Keratinocyte (primary cell): ENCODE measurements at places on chromosomes 6 and 20. TPM values are rescaled to one million over a fixed set of nuclear protein-coding genes. Genes with fewer than 3 reads are reported as not detected.

DNA sequence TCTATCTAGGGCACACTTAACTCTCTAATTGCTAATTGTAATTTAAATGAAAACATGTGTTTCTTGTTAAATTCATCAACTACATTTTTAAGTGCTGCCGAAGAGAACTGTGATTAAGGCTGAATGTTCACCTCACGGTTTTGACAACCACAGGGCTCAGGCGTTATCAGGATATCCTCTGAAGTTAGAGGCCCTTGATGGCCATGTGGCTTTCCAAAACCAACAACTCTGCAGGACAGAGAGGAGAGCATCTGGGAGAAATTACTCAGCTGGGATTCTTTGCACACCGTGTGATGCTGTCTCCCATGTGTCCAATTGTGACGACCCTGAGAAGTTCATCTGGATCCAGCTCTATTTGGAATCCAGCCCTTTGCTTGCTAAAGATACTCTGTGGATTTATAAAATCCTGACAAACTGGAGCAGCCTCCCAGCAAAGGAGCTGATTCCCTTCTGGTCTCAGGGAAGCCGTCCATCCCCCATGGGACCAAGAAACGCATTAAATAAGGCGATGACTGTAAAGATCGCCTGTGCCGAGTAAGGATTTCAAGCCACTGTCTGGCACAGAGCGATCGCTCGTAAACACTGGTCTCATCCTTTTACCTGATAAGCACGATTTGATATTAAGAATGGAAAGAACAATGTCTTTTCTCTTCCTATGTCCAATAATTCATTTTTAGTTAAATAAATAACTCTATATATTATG lies 401.1 kb downstream of the CD83 start:
- no peaks in the 10 kb centered on the region for H3K27me3 ChIP-seq
- no peak overlapping the region for H3K4me3 ChIP-seq
- peaks cover 25% of the 10 kb centered on the region for H3K4me1 ChIP-seq
- no peak overlapping the region for H3K27ac ChIP-seq
- no peaks in the 10 kb centered on the region for H3K36me3 ChIP-seq

DNA sequence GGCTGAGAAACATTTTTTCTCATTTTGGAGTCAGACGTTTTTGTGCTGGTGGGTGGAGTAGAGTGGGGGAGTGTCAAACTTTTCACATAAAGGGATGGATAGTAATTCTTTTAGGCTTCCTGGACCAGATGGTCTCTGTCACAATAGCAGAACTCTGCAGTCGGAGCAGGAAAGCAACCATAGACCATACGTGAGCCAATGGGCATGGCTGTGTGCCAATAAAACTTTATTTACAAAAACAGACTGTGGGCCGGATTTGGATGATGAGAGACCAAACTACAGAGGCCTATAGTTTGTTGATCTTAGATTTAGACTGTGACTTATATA lies 70.8 kb upstream of the SLC22A23 start:
- no peak for DNase-seq
- no peaks in the 10 kb centered on the region for H3K27me3 ChIP-seq
- no peak overlapping the region for H3K27ac ChIP-seq
- no peaks in the 10 kb centered on the region for H3K36me3 ChIP-seq
- H3K4me3 ChIP-seq: no peak overlapping the region

DNA sequence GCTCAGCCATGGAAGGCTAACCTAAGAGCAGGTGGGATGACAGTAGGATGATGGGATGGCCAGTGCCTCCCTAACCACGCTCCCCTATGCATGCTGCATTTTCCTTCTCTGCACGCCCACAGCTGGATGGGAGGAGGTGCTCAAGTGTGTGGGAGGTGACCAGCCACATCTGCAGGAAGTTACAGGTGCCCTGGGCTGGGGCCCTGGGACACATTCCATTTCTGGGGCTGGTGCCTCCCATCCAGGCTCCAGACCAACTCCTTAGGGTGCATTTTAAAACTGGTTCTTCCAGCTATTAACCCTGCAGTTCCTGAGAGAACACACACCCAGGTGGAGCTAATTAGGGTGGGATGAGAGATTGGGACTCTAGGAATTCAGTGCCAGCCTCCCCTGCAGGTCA lies 135.3 kb upstream of the ARMC2 start:
- no peak overlapping the region for H3K27ac ChIP-seq
- no peak overlapping the region for H3K4me3 ChIP-seq
- no peaks in the 10 kb centered on the region for H3K36me3 ChIP-seq
- H3K4me1 ChIP-seq: peaks cover 2% of the 10 kb centered on the region
- no peaks in the 10 kb centered on the region for H3K27me3 ChIP-seq
- no peak for DNase-seq

DNA sequence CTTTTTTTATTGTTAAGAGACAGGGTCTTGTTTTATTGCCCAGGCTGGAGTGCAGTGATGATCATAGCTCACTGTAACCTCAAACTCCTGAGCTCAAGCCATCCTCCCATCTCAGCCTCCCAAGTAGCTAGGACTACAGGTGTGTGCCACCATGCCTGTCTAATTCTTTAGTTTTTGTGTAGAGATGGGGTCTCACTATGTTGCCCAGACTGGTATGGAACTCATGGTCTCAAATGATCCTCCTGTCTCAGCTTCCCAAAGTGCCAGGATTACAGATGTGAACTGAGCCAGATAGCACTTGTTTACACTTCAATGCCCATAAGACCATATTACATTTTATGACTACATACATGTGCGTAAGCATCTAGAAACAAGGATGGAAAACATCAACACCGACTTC lies 18.1 kb downstream of the EIF2S2 start:
- H3K27ac ChIP-seq: no peak overlapping the region
- no peak overlapping the region for H3K4me3 ChIP-seq
- DNase-seq: no peak
- H3K4me1 ChIP-seq: no peaks in the 10 kb centered on the region
- H3K36me3 ChIP-seq: peaks cover 39% of the 10 kb centered on the region
- no peaks in the 10 kb centered on the region for H3K27me3 ChIP-seq

GRCh38 chr20:60060006-60060557 lies 101.9 kb downstream of the CDH26 start:
- DNase-seq: no peak
- no peak overlapping the region for H3K27ac ChIP-seq
- H3K4me1 ChIP-seq: peaks cover 43% of the 10 kb centered on the region
- no peaks in the 10 kb centered on the region for H3K27me3 ChIP-seq

GRCh38 chr6:33771146-33772081 lies 17.5 kb downstream of the LEMD2 start:
- H3K27ac ChIP-seq: no peak overlapping the region
- H3K4me1 ChIP-seq: peaks cover 30% of the 10 kb centered on the region
- H3K36me3 ChIP-seq: peaks cover 19% of the 10 kb centered on the region
- H3K27me3 ChIP-seq: peaks cover 10% of the 10 kb centered on the region

- no peak overlapping the region for H3K27ac ChIP-seq
- DNase-seq: no peak
- no peaks in the 10 kb centered on the region for H3K27me3 ChIP-seq
- H3K4me3 ChIP-seq: no peak overlapping the region
- no peaks in the 10 kb centered on the region for H3K4me1 ChIP-seq
- H3K36me3 ChIP-seq: no peaks in the 10 kb centered on the region
Measured at GRCh38 chr6:91299544-91300491, 712.9 kb upstream of the MAP3K7 start.

- H3K27me3 ChIP-seq: no peaks in the 10 kb centered on the region
- H3K36me3 ChIP-seq: no peaks in the 10 kb centered on the region
- DNase-seq: no peak
- H3K4me1 ChIP-seq: peaks cover 36% of the 10 kb centered on the region
Measured at GRCh38 chr6:128204616-128205015, 303.8 kb upstream of the THEMIS start.

DNA sequence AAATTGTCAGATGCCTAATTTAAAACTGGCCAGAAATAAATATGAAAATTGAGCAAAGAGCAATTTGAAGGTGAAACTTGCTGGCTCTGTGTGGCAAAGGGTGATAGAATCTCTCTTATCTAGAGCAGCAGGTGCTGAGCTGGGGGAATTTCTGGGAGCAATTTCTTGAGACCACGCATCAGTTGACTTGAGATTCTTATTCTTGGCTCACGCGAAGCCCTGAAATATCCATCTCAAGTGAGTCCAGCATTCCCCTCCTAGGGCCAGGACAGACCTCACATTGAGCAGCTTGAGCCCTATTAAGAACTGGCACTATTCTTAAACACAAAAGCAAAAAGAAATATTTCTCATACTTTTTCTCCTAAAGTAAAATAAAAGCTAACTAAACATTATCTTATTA lies 66.3 kb downstream of the MAP7 start:
- peaks cover 2% of the 10 kb centered on the region for H3K4me1 ChIP-seq
- no peaks in the 10 kb centered on the region for H3K36me3 ChIP-seq
- H3K27me3 ChIP-seq: no peaks in the 10 kb centered on the region
- no peak overlapping the region for H3K27ac ChIP-seq

DNA sequence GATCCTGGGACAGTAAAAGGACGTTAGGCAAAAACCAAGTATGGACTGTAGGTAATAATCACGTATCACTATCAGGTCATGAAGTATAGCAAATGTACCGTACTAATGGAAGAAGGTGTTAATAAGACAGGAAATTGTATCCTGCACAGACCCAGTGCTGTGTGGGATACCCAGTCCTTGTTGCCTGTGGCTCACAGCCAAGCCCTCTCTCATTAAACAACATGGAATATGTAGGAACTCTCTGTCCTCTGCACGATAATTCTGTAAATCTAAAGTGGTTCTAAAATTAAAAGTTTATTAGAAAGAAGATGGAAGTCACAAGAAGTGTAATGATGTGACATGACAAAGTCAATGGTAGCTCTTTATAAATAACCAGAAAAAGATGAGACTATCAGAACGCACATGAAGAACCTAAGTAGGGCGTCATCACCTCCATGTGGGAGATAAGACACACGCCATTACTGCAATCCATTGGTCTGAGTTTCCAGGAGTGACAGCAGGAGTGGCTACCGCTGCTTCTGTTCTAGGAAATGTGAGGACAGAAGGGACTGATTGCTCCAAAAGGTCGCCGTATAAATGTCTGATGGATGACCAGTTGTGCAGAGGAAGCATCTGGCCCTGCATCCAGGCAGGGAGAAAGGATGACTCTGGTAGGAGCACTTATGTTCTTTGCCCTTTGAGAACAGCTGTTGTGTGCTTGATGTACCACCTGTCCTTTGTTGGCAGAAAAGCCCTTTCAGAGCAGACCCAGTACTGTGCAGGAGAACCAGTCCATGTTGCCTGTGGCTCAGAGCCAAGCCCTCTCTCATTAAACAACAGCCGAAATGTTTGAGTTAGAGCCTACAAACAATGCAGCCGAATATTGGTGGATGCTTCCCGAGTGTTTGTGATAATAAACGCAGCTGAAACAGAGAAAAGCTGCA lies 125.6 kb downstream of the FIG4 start:
- DNase-seq: no peak
- no peaks in the 10 kb centered on the region for H3K27me3 ChIP-seq
- H3K27ac ChIP-seq: no peak overlapping the region
- H3K4me3 ChIP-seq: no peak overlapping the region

DNA sequence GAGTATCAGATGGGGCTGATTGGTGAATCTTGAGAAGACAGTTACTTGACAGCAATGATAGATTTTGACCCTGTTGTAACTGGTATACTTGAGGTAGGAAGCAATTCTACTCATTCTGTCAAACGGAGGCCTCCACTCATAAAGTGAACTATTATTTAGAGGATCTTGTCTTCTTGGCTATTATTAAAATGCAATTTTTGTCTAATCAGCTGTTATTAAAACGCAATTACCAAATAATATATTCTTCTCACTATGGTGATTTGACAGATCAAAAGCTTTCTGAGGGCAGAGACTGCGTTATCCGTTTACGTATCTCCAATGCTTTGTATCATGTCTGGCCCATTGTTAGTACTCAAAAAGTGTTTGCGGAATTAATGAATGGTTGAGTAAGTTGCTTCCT lies 120.7 kb downstream of the MACROD2 start:
- no peaks in the 10 kb centered on the region for H3K4me1 ChIP-seq
- no peak overlapping the region for H3K27ac ChIP-seq
- no peak overlapping the region for H3K4me3 ChIP-seq
- no peaks in the 10 kb centered on the region for H3K27me3 ChIP-seq
- DNase-seq: no peak

- H3K36me3 ChIP-seq: no peaks in the 10 kb centered on the region
- no peak for DNase-seq
- H3K4me3 ChIP-seq: no peak overlapping the region
- H3K27me3 ChIP-seq: peaks cover 15% of the 10 kb centered on the region
- H3K27ac ChIP-seq: no peak overlapping the region
Measured at GRCh38 chr20:57767441-57767840, 57.6 kb upstream of the PMEPA1 start.

DNA sequence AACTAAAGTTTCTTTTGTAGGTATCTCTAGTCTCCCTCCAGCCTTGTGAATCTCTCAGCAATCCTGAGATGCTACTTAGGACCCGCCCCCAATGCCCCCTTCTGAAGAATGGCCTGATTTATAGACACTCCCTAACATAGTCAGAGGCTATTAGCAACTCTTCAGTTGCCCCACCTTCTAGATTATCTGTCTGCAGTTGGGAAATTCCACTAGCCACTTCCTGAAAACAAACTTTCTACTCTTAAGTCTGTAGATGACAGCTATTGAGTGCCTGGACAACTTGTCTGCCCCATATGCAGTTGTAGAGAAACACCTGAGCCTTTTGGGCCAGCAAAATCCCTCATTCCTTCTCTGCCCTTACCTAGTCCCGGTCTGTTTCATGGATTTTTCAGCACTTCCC lies 188.2 kb upstream of the PREP start:
- peak overlapping the region; percentile 74 for H3K27ac ChIP-seq
- no peak for DNase-seq
- no peaks in the 10 kb centered on the region for H3K27me3 ChIP-seq

GRCh38 chr6:33008944-33009861 lies at the start of gene HLA-DOA:
Gene HLA-DOA, minus strand, starts transcription at chr6:33009591.
- no peak within 1 kb of the TSS for H3K4me3 ChIP-seq
- no peaks in the 10 kb centered on the region for H3K4me1 ChIP-seq
- H3K27me3 ChIP-seq: peaks cover 36% of the 10 kb centered on the region
- H3K36me3 ChIP-seq: no peaks in the 10 kb centered on the region
- H3K27ac ChIP-seq: no peak within 1 kb of the TSS
- DNase-seq: no peak

DNA sequence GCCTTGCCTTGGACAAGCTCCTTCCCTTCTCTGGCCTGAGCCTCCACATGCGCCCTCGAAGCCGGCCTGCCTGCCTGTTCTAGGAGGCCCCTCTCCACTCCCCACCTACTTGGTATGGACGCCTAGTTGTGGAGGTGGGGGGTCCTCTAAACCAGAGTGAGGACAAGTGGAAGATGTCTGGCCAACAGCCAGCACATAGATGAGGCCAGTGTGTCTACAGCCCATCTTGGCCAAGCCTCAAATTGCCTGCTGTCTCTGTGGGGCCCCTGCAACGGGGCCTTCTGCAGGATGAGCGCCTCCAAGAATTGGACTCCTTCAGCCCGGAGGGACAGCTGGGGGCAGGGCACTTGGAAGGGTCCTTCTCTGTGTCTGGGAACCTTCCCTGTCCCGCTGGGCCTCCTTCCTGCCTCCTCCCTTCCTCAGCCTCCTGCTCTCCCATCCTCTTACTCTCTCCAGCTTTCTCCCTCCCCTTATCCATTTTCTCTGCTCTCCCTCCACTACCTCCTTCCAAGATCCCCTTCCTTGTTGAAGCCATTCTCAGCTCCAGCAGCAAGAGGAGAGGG lies 1.6 kb downstream of the MDFI start:
- DNase-seq: no peak
- H3K27ac ChIP-seq: no peak overlapping the region
- H3K4me3 ChIP-seq: no peak overlapping the region

The EEF1A2 gene
- polyA plus RNA-seq: 0.12 to 0.77 TPM (median 0.31 TPM) in 3 replicates

The NELFE gene
- polyA plus RNA-seq: 45.1 to 57.9 TPM (median 51.9 TPM) in 3 replicates

The HELZ2 gene
- 14.8 to 29.0 TPM (median 24.3 TPM) in 3 replicates for polyA plus RNA-seq

The IRF4 gene
- polyA plus RNA-seq: 0.01 to 0.12 TPM (median 0.10 TPM) in 3 replicates

The HLA-DMA gene
- polyA plus RNA-seq: 1.9 to 4.5 TPM (median 2.6 TPM) in 3 replicates

The TREM1 gene
- polyA plus RNA-seq: not detected in 3 replicates

The BAG2 gene
- 0.89 to 1.6 TPM (median 1.1 TPM) in 3 replicates for polyA plus RNA-seq

The LY6G5B gene
- 3.6 to 5.2 TPM (median 4.1 TPM) in 3 replicates for polyA plus RNA-seq

The HFE gene
- 13.8 to 18.6 TPM (median 18.4 TPM) in 3 replicates for polyA plus RNA-seq

The SNX5 gene
- polyA plus RNA-seq: 92.9 to 187 TPM (median 109 TPM) in 3 replicates

The PI16 gene
- polyA plus RNA-seq: not detected in 3 replicates

The CNR1 gene
- polyA plus RNA-seq: not detected in 3 replicates
